Left ventricle myocardium inferior (tissue), 1 donor: ENCODE measurements at places on chromosomes 5 and 9. TPM values are rescaled to one million over a fixed set of nuclear protein-coding genes. Genes with fewer than 3 reads are reported as not detected.

GRCh38 chr5:129384736-129385135 lies 75.4 kb upstream of the ADAMTS19 start:
- no peak for DNase-seq
- H3K27ac ChIP-seq = no peak overlapping the region
- no peaks in the 10 kb centered on the region for H3K27me3 ChIP-seq
- H3K36me3 ChIP-seq = no peaks in the 10 kb centered on the region

GRCh38 chr5:180135128-180135955 lies 63.8 kb upstream of the RNF130 start:
- peaks cover 53% of the 10 kb centered on the region for H3K27me3 ChIP-seq
- no peak overlapping the region for H3K27ac ChIP-seq
- H3K4me3 ChIP-seq = no peak overlapping the region
- H3K4me1 ChIP-seq = no peaks in the 10 kb centered on the region

DNA sequence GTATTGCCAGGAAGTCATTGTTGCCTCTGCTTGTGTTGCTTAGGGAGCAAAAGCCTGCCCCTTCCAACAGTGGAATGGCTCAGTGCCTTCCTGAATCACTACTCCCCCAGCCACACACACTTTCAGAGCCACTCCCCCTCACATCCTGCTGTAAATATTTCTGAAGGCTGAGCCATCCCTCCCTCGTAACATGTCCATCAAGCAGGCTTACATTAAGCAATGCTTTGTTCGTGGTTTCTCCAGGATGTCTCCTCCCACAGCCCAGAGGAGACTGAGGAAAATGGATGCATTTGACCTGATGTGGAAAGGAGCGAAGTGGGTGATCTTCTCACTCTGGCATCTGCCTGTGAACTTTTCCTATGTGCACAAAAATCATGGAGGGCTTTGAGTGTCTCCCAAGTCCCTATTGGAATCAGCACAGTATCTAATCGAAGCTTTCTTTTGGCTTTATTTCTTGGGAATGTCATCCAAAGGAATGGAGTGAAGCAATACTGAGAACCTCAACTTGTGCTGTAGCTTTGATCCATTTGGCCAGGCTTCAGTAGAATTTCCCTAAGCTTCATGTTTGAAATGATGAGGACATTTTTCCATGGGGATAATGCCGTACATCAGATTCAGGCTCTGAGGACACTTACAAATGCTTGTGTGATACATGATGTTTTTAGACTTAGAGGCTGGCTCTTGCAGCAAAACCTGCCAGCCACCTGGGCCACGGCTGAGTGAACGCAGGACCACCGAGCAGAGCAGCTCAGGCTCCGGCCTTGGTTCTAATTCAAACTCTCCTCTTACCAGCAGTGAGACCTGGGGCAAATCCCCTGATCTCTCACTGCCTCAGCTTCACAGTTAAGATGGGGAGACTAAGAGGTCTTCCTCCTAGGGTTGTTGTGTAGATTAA lies 389.1 kb downstream of the ENC1 start:
- H3K36me3 ChIP-seq = no peaks in the 10 kb centered on the region
- H3K27ac ChIP-seq = peak overlapping the region; percentile 31
- peaks cover 11% of the 10 kb centered on the region for H3K4me1 ChIP-seq
- no peaks in the 10 kb centered on the region for H3K27me3 ChIP-seq
- H3K4me3 ChIP-seq = no peak overlapping the region

DNA sequence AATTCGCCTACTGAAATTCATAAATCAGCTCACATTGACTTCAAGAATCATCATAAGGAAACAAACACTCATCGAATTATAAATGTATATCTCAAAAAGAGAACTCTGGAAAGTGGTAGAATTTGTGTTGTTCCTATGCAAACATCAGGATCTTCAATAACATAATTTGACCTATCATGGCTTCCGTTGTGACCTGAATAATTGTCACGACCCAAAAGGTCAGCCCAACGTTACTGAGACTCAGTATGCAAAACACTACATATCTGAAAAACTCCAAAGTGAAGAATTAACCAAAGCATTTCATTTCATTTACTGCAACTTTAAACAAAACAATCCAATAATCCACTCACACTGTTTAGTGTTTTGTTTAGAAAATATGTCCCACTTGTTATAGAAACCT lies 1.2 kb downstream of the RAPGEF6 start:
- no peaks in the 10 kb centered on the region for H3K36me3 ChIP-seq
- H3K4me3 ChIP-seq = peak overlapping the region; percentile 94
- DNase-seq = no peak
- no peaks in the 10 kb centered on the region for H3K27me3 ChIP-seq
- H3K27ac ChIP-seq = peak overlapping the region; percentile 99

CDH6 gene
- total RNA-seq = 2.8 TPM

COL23A1 gene
- total RNA-seq = 27.4 TPM

IL7R gene
- total RNA-seq = 0.66 TPM
